ENCODE measurements at places on chromosomes 5 and 9.

GRCh38 chr5:110536120-110537115 is 190.1 kb downstream of the TMEM232 start:
- DNase-seq: no peak

GRCh38 chr5:106408141-106408540 is 1262.6 kb downstream of the EFNA5 start:
- no peak for DNase-seq

DNA sequence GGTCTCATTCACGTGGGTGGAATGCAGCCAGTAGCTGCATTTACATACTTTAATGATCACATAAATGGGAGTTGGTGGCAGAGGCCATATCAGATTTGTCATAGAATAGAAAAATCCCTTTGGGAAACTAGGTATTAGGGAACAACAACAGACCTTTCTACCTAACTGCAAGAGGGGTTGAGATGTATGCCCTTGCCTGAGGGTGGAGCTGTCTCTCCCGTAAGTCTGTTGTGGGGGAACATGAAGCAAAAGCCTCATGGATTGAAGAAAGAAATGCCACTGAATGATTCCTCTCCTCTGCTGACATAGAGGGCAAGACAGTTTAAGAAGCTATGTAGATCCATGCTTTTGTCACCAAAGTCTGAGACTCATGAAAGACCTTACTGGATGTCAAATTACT is 461.3 kb downstream of the SPOCK1 start:
- no peak for DNase-seq

DNA sequence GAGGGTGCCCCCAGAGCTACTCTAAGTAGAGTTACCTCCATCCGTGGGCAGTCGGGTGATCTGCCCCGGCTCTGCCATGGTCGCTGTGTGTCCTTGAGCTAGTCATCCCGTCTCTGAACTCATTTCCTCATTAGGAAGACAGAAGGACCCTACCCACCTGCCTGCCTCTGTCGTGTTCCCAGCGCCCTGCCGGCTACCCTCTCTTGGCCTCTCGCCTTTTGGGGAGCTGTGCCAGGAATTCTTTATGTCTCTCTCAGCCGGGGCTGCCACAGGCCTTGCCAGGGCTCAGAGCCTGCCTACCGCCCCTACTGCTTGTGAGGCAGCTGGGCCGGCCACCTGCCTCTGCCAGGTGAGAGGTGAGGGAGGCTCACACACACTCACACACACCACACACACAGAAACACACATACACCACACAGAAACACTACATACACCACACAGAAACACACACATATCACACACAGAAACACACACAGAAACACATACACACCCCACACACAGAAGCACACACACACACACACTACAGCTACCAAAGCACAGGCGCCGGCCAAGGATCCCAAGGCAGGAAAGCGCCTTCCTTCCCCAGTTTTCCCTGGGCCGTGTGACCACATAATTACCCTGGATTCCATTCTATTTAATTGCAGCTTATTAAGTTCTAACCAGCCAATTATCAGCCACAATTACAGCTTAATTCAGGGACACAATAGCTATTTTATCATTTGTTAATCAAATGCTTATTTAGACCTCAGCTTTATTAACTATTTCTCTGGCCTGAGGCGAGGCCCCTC is 41.7 kb downstream of the UNC5A start:
- DNase-seq: no peak

- DNase-seq: peak; percentile 11
Measured at GRCh38 chr5:161544350-161544765, 2.2 kb downstream of the GABRB2 start.

DNA sequence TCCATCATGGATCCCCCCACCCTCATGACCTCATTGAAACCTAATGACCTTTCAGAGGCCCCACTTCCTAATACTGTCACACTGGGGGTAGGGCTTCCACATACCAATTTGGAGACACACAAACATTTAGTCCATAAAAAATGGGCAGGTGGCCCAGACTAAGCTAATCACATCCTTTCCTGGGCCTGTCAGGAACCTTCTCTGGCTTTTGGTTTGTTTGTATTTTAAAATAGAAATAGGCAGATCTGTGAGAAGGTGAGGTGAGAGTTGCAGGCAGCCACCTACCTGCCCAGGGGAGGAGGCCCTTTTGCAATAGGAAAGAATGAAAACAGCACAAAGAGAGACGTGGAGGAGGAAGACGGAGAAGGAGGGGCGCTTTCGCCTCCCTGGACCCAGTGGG is 90.2 kb upstream of the BOD1 start:
- no peak for DNase-seq

- DNase-seq: no peak
Measured at GRCh38 chr9:93677641-93678136, 101.3 kb downstream of the PHF2 start.

Data from CD4-positive, alpha-beta T cell treated with Interleukin-17A for 1 hour (primary cell).